Omental fat pad (tissue), 4 donors: ENCODE measurements at places on chromosomes 11 and 22. TPM values are rescaled to one million over a fixed set of nuclear protein-coding genes. Genes with fewer than 3 reads are reported as not detected.

The SCUBE2 gene
- 31.5 TPM for total RNA-seq

The TYR gene
- total RNA-seq = not detected

The GLB1L2 gene
- 1.8 TPM for total RNA-seq

The OR8U1 gene
- not detected for total RNA-seq

The A4GALT gene
- total RNA-seq = 42.2 TPM

The PTPMT1 gene
- 119 TPM for total RNA-seq

The IGSF22 gene
- total RNA-seq = not detected

The MS4A3 gene
- not detected for total RNA-seq
